Substantia nigra (tissue), 51 donors: ENCODE measurements at places on chromosomes 5 and 9.
A peak's percentile ranks its signal among the peaks of the same experiment; 100 is the strongest.

GRCh38 chr5:149485655-149486615, 65.3 kb downstream of the CSNK1A1 start:
- no peak for DNase-seq

- DNase-seq, result no peak
These were observed 215.5 kb downstream of the PDZD2 start for GRCh38 chr5:31854181-31855133.

- no peak for DNase-seq
These were observed 13.7 kb upstream of the KIF4B start for GRCh38 chr5:154999865-155000264.

GRCh38 chr5:123545506-123545905, 33.5 kb downstream of the CSNK1G3 start:
- no peak for DNase-seq

- no peak for DNase-seq
These were observed 26.6 kb downstream of the GRAMD2B start for GRCh38 chr5:126449751-126450271.

GRCh38 chr9:18228101-18228500, 245.9 kb upstream of the ADAMTSL1 start:
- no peak for DNase-seq

GRCh38 chr5:142627383-142628217, 58.3 kb downstream of the FGF1 start:
- DNase-seq, result peak; percentile 42

GRCh38 chr5:147667363-147667762, 115.2 kb downstream of the JAKMIP2 start:
- DNase-seq, result no peak

DNA sequence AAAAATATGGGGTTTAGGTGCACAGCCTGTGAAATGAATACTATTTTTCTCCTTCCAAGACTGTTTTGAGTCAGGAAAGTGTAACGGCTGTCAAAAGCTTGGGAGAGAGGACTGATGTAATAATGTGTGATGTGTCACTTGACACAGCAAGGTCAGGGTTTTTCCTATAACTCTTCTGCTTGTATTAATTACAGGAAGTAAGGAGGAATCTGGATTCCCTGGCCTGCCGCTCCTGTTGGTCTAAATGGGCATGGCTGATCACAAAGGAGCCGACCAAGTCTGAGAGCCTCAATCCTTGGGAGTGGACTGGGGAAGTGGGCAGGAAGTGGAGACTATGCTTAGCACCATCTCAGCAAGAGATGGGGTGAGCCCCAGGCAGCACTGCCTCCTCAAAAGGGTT, 16.7 kb upstream of the SLC28A3 start:
- DNase-seq, result no peak

DNA sequence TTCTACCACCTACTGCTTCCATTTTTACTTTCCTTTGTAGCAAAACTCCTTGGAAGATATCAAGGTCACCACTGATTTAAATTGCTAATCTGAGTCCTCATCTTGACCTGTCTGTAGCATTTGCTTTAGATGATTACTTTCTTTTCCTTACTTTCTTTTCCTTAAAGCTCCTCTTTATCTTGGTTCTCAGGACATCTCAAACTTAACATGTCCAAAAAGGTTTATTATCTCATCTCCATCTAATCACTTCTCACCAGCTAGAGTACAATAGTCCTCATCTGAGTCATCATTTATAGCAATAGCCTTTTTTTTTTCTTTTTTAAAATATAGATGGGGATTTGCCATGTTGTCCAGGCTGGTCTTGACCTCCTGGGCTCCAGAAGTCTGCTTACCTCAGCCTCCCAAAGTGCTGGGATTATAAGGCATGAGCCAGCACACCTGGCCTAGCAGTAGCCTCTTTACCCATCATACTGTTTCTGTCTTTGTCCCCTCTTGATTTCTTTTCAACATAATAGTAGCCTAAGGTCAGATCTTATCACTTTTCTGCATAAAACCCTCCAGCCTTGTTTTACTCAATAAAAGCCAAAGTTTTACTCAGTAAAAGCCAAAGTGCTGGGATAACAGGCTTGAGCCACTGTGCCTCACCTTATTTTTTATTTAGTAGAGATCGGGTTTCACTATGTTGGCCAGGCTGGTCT, 32.9 kb upstream of the GPR21 start:
- DNase-seq, result no peak

DNA sequence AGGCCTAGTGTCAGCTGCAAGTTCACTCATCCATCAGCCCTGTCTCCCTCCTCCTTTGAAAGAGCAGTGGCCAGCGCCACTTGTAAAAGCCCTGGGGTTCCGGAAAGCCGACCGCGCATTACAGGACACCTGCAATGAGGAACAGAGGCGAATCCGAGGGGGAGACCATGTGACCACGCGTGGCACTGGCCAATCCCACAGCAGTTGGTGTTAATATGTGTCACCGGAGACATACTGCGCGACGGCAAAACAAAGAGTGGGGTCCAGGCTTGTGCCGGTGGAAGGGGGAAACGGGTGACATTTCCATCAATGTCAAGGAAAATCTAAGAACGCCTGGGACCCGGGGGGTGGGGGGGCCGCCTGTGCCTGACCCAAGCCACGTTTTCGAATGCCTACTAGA, 480.8 kb downstream of the SPATA31A7 start:
- DNase-seq, result no peak

GRCh38 chr9:20480249-20480648, 142.1 kb downstream of the MLLT3 start:
- no peak for DNase-seq

GRCh38 chr5:168858371-168858770, 279.2 kb upstream of the PANK3 start:
- DNase-seq, result no peak

DNA sequence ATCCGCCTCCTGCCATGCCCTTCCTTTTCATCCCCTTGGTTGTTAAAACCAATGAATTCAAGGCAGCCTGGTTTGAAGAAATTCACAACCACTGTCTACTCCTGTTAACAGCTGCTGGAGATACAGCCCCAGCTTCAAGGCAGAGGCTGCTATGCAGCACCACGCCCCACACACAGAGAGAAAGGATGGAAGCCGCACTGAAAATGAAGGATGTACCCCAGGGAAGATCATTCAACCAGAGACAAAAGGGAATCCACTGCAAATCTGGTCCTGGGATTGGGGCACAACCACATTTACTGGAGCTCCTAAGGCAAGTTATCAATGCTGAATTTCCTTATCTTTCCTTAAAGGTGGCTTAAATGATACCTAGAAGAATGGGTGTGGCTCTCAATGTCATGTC, 58.7 kb downstream of the DPYSL3 start:
- no peak for DNase-seq

GRCh38 chr9:83630938-83631457, 8.1 kb downstream of the IDNK start:
- no peak for DNase-seq

DNA sequence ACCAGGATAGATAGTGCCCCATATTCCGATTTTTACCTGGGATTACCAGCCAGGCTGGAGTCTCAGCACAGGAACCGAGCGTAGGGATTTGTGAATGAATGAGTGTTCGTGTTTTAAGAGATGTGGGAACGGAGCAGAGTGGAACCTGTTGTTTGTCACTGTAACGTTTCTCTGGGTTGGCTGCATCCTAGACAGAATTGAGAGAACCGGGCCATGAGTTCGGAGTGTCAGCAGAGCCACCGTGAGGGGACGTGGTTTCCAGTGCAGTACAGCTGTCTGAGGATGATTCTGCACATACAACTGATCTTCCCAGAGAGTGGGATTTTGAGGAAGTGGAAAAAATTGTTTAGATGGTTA, 1.2 kb downstream of the PDE8B start:
- DNase-seq, result no peak

- no peak for DNase-seq
These were observed 227.5 kb downstream of the AGTPBP1 start for GRCh38 chr9:85514256-85514655.

DNA sequence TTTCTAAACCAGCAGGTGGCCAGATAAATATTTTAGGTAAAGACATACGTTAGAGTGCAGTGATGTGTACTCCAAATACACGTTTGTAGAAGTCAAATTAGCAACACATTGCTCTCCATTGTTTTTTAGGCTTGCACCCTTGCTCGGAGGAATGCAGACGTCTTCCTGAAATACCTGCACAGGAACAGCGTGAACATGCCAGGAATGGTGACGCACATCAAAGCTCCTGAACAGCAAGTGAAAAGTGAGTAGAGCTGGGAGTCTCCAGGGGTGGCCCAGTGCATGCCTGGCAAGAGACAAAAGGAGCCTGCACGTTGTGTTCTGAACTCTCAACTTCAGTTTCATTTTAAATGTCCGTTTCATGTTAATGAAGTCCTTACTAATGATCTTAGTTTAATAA, 207.5 kb upstream of the OTULINL start:
- no peak for DNase-seq

- no peak for DNase-seq
These were observed 4.7 kb upstream of the GCNT1 start for GRCh38 chr9:76454311-76454710.

- no peak for DNase-seq
These were observed 128.7 kb downstream of the CDC42SE2 start for GRCh38 chr5:131392466-131393095.

- no peak for DNase-seq
These were observed 9.9 kb downstream of the LCN1 start for GRCh38 chr9:135531096-135531495.

DNA sequence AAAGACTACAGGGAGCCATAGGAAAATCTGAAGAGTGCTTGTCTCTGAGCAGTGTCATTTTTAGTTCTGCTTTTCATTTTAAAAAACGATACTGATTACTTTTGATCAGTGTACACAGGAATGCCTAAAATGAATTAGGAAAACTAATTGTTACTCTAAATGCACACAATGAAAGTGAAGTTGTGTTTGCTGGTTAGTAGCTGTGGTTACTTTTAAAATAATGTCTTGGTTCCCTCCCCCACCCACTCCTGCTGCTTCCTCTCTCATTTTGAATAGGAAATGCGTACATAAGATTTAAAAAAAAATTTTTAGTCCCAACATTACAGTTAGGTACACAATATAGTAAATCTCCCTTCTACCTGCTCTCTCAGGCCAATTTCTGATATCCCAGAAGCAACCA, 47.5 kb upstream of the PLPP1 start:
- no peak for DNase-seq

DNA sequence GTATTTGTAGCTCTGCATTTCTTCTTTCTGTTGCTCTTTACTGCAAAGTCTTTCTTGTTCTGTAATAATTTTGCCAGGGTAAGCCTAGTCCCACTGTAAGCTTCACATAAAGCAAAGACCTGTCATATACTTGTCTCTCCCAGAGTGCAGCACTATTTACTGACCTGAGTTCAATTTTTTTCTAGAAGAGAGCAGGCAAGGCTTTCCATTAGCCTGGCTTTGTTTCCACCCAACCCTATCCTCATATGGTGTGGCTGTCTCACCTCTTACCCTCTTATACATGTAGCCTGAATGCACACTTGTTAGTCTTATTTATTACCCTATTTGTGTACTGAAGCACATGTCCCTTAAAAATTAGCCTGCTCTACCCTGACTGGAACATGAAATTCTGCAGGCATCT, 170.4 kb downstream of the EFNA5 start:
- no peak for DNase-seq

DNA sequence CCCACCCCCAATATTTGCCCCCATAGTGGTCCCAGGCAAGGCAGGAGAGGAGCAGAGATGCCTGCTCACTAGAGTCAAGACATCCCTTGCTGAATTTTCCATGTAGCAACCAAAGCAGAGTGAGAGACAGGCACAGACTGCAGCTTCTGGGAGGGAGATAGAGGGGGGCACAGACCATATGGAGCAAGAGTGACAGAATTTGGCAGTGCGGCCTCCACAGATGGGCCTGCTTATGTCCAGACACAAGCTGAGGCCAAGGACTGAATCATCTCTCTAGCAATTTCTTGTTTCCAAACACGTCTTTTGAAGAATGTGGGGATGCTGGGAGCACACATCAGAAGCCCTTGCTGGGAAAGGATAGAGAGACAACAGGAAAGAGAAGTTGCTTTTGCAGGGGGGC, 53.0 kb upstream of the ALDH1B1 start:
- DNase-seq, result no peak

- no peak for DNase-seq
These were observed 161.5 kb downstream of the ENTREP1 start for GRCh38 chr9:69486498-69486897.

DNA sequence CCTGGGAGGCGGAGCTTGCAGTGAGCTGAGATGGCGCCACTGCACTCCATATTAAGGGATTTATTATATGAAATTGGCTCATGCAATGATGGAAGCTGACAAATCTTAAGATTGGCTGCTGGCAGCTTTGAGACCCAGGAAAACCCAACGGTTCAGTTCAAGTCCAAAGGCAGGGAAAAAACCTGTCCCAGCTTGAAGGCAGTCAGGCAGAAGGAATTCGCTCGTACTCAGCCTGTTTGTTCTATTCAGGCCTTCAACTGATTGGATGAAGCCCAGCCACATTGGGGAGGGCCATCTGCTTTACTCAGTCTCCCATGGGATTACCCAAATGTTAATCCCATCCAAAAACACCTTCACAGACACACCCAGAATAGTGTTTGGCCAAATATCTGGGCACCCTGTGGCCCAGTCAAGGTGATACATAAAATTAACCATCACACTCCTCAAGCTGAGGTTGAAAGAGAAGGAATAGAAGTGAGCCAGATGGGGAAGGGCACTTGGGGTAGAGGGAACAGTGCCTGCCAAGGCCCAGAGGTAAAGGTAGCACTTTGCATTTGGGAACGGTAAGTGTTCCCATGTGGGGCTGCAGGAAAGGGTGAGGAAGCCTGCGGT, 8.5 kb upstream of the ORM1 start:
- DNase-seq, result no peak

DNA sequence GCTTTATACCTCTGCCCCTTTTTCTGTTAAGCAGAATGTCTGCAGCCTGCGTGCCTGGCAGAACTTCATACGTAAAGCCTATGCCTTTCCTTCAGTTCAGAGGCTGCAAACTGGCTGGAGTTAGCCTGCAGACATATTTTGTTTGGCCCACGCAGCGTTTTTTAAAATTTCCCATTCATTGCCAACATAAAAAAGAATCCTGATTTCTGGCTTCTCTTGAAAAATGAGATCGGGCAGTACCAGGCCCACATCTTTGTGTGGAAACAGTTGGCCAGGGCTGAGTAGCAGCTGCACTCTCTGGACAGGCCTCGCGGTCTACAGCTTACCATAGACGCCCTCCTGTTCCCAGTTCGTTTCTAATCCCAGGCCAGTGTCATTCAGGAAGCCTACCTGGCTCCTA, 104.4 kb downstream of the SMARCA2 start:
- DNase-seq, result no peak

DNA sequence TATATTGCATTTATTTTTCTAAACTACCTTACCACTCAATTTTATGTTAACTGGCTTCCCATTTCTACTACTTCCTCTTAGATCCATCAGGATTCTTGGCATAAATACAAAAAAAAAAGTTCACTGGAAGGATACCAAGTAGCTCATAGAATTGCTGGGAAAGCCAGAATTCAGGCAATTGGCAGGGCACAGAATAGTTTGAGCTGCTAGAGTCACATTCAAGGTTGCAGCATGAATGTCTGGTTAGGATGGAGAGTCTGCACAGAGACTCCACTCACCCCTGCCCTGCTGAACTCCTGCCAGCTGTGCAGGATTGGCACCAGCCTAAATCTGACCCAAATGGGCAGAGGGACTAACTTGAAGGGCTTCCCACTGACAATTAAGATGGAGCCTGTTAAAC, 4.9 kb upstream of the AMACR start:
- peak; percentile 14 for DNase-seq
